NCI-H2107 (cell line): ENCODE measurements at places on chromosomes 5 and 9.

- DNase-seq: no peak
Observed at GRCh38 chr5:4676934-4677333, 463.2 kb upstream of the ADAMTS16 start.

- DNase-seq: no peak
Observed at GRCh38 chr5:117242028-117242427, 667.4 kb upstream of the SEMA6A start.

DNA sequence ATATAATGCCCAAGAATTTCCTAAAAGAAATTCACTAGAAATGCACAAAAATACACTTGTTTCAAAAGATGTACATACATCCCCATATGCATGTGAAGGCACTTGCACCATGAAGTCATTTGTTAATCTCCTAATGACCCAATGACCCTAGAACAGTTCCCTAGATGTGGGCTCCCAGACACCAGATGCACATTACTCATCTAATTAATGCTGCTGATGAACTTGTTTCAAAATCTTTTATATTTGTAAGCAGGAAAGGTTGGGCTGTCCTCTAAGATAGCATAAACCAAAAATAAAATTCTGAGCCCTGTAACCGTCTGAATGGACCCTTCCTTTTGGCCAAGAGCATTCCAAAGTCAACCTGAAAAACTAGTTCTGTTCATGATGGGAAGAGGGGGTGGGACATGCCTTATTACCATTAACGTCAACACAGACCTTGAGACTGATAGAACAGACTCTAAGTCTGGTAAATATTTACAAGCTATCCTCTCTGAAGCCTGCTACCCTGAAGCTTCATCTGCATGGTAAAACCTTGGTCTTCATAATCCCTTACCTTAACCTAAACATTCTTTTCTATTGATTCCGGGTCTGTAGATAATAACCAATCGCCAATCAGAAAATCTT lies 91.0 kb upstream of the DAPK1 start:
- DNase-seq: no peak

DNA sequence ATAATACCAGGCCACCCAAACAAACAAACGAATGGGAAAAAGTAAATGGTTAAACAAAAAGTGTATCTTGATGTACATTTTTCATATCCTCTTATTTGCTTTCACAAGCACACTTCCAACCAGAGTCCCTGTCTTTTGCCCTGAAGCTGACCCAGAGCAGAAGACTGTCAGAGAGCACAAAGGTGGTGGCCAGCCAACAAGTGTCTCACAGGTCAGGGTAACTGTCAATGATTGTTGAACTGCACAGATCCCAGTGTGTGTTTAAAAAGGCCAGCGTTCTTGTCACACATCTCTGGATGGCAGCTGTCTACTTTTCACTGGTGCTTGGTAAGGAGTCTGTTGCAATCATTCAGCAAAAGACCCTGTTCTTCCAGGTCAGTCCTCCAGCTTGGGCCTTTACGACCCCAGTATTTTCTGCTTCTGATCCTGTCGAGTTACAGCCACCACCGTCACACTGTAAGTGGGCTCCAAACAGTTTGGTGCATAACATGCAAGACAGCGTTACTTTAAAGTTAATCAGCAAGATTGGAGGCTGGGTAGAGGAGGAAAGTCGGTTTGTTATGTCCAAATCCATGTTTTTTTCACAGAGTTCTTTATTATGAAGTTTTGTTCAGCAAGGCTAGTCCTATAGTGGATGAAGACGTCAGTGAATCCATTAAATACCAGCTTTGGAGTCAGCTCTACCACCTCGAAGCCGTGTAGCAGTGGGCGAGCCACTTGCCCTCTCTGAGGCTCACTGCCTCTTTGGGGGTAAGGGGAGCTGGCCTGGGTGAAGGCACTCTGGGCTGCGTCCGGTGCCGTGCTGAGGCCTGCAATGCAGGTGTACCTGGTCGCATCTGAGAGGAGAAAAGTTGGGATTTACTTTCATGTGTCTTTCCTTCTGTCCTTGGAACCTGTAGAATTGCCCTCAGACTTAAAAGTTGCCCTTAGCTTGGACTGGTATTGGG lies 265.7 kb downstream of the AOPEP start:
- DNase-seq: no peak

GRCh38 chr9:130548103-130548502 lies 31.3 kb upstream of the FUBP3 start:
- DNase-seq: no peak

DNA sequence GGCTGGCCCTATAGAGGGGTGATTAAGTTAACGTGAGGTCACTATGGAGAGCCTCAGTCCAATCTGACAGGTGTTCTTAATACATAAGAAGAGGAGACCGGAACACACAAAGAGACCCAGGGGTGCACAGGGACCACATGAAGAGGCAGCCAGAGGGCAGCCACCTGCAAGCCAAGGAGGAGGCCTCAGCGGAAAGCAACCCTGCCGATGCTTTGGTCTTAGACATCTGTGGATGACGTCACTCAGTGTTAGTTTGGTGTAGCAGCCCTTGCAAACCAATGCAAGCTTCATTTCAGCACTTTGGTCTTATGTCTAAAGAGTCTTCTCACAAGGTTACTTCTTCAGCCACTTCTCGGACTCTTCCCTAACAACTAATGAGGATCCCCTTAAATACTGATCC lies 47.6 kb upstream of the GRHPR start:
- DNase-seq: no peak

- no peak for DNase-seq
Observed at GRCh38 chr5:169025491-169025890, 275.4 kb downstream of the SLIT3 start.

- no peak for DNase-seq
Observed at GRCh38 chr5:112921026-112921832, 798 bp downstream of the REEP5 start.

- DNase-seq: no peak
Observed at GRCh38 chr5:118592229-118593002, 395.9 kb downstream of the DTWD2 start.

DNA sequence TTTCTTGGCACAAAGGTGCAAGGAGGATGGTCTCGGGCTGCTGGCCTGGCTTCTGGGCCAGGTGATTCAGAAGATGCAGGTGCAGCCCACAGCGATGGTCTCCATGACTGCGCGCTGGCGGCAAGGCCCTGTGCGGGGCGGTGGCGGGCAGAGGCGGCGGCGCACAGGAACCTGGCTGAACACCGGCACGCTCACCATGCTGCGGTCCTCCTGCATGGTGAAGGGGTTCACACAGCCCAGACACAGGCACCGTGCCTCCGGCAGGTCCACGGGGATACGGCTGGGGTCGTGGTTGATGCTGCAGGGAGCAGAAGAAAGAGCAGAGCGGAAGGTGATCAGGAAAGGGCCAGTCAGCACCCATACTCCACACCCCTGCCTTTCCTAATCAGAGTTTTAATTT lies 4.8 kb downstream of the IL17B start:
- DNase-seq: no peak

- DNase-seq: no peak
Observed at GRCh38 chr9:108445431-108446071, 410.2 kb downstream of the ACTL7B start.

- DNase-seq: no peak
Observed at GRCh38 chr5:159202151-159202550, 7.2 kb downstream of the RNF145 start.

DNA sequence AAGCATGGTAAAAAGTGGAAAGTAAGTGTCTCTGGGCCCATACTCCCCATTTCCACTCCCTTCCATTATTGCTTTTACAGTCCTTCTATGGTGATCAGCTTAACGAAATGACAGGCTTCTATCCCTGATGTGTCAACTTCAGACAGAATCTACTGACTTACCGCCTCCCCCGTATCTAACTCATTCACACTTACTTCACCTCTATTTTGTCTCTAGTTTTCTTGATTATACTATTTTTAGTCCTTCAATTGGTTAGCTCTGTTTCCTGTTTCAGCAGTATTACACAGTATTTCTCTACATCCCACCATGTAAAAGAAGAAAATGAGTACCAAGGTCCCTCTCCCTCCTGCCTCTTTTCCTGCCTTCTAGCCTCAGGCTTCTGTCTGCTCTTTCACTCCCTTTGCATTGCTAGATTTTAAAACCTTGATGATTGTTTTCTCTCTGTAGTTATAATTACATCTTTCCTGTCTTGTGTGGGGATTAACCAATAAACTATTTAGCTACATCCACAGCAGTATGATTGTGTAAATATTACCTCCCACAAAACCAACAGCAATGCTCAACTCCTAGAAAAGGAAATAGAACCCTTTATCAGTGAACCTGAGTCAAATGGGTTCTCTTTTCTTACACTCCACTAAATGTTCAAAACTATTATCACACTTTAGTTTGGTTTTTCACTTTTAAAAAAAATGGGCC lies 53.4 kb downstream of the GNAQ start:
- no peak for DNase-seq

DNA sequence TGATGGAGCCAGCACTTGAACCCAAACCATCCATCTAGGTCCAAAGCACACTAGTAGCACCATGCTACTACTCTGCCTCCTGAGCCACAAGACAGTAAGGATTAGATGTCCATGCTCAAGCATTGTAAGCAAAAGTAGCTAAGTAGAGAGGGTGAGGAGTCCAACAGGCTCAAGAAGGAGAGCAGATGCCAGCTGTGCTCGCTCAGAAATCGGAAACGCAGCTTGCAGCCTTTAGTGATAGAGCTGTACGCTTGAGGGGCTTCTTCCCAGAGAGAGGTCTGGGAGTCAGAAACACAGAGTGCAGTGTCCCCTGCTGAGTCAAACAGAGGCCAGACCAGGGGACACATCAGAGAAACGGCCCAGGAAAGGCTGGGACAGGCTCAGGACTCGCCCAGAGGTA lies 32.7 kb upstream of the GABRP start:
- DNase-seq: no peak

- DNase-seq: no peak
Observed at GRCh38 chr9:136323371-136323789, 4.0 kb upstream of the GPSM1 start.

GRCh38 chr5:84215521-84215920 lies 169.2 kb downstream of the EDIL3 start:
- no peak for DNase-seq

GRCh38 chr5:146390469-146390868 lies 51.8 kb downstream of the POU4F3 start:
- no peak for DNase-seq

GRCh38 chr9:249025-249424 lies 34.4 kb downstream of the DOCK8 start:
- DNase-seq: no peak

GRCh38 chr5:86314951-86315350 lies 302.8 kb upstream of the COX7C start:
- DNase-seq: no peak
